ENCODE measurements at places on chromosomes 2 and 18.

GRCh38 chr2:60058781-60059180, 494.7 kb downstream of the BCL11A start:
- DNase-seq = no peak

DNA sequence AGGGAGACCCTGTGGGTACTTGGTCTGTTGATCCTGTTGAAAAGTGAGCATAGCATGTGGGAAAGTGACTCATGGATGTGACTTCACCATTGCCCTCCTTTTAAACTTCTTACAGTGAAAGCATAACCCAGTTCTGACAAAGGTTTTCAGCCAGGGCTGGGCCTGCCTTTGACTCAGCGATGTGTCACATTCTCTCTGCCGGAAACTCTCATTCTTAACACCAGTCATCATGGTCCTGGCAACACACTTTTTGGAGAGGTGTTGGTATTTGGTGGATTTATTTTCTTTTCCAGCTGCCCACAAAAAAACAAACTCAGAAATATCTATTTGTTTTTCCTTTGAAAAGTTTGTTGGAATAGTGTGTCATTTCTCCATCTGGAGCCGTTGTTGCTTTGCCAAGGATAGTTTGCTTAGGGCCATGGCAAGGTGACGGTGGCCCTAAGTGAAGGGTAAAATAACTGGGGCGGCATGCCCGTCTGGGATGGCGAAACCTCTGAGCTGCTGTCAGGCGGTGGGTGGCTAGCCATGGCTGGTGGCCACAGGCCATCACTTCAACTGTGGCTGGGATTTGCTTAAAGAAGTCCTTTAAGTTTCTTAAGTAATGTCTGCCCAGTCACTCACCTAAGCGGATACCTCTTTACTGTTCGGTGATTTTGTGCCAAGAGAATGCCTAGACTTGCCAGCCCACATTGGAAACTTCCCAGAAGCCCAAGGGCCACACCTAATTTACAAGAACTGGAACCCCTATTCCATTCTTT, 123.3 kb downstream of the LTBP1 start:
- no peak for DNase-seq

- DNase-seq = no peak
Observed at GRCh38 chr2:163716101-163716500, 19.7 kb downstream of the FIGN start.

- DNase-seq = no peak
Observed at GRCh38 chr2:190763901-190764514, 115.1 kb downstream of the NAB1 start.

DNA sequence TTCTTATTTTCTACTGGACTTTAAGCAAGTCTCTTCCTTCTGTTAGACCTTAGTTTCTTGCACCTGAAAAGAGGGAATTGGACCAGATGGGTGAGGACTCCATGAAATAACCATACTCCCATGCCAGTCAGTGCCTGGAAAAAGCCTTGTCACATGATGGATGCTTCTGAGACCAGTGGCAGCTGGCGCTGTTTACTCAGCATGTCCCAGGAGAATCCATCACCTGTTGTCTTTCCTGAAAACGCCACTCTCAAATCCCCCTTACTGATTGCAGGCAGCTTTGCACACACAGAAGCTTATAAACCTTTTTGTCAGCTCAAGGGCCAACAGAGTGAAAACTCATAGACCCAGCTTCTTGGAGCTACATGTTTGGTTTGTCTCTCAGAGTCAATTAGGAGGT, 117.6 kb downstream of the POLE4 start:
- peak; percentile 88 for DNase-seq

DNA sequence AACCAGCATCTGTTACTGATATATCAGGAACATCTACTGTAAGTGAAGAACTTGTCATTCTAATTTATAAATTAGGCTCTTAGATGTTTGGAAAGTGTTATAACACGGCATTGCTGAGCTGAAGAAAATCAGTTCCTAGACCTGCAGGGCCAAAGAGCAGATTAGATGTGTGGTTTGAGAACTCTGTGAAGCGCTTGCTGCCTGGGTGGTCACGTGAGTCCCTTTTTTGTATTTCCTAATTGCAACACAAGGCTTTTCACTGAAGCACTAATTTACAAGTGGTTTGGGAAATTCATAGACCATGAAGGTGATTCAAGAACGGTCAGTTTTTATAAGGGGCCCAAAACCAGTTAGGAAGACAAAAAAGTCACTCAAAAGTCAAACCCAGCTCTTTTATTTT, 106.9 kb upstream of the SP3 start:
- peak; percentile 23 for DNase-seq

- no peak for DNase-seq
Observed at GRCh38 chr2:52776571-52776970, 991.0 kb upstream of the CHAC2 start.

DNA sequence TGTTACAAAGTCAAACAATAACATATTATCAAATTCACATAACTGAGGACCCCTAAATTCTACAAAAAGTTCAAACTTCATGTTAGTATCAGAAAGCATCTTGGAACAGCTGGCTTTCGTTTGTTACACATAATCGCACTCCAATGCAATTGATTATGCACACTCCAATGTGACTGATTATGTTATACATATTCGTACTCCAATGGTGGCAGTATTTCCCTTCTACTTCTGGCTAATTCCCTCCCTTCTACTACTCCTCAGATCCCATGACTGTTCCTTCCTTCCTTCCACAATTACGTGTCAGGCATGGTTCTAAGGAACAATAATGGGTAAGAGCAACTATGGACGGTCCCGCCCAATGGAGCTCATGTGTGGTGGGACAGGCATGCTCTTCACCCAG, 137.1 kb upstream of the CCDC150 start:
- no peak for DNase-seq

DNA sequence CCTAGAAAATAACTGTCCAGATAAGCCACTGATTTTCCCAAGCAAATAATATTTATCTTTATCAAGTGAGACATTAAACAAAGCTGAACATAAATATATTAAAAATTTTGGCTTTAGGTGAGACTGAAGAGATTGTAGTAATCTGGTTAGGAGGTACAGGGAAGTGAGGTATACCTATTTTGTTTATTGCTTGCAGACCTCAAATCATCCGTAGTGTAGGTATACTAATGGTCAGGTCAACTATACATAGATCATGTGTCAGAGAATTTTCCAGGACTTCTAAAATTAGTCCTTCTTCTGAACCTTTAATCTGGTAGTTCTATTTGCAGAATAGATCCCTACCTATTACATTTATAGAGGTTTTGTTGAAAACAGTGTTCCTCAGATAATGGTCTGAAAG, 41.5 kb downstream of the SP140 start:
- DNase-seq = no peak

GRCh38 chr2:198102120-198102519, 297.7 kb downstream of the PLCL1 start:
- no peak for DNase-seq

GRCh38 chr2:146295080-146295670, 1549.7 kb upstream of the ACVR2A start:
- no peak for DNase-seq

Measured in NCI-H2107 (cell line).